ENCODE measurements at places on chromosomes 13 and 19.
A peak's percentile ranks its signal among the peaks of the same experiment; 100 is the strongest.

- no peak for DNase-seq
These were observed 2.0 kb upstream of the MAB21L1 start for GRCh38 chr13:35478271-35479037.

DNA sequence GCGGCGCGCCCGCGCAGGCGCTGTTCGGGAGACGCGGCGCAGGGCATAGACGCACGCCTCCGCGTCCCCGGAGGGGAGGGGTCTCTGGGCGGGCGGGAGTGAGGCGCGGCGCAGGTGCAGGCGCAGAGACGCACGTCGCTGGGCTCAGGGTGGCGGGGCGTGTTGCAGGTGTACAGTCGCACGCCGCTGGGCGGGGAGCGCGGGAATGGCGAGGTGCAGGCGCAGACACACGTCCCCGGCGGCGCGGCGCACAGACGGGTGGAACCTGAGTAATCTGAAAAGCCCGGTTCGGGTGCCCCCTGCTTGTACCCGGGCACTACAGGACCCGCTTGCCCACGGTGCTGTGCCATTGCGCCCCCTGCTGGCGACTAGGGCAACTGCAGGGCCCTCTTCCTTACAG, 44.7 kb downstream of the PLPP2 start:
- DNase-seq = no peak

- DNase-seq = no peak
These were observed 55.2 kb downstream of the STARD13 start for GRCh38 chr13:33230178-33230881.

DNA sequence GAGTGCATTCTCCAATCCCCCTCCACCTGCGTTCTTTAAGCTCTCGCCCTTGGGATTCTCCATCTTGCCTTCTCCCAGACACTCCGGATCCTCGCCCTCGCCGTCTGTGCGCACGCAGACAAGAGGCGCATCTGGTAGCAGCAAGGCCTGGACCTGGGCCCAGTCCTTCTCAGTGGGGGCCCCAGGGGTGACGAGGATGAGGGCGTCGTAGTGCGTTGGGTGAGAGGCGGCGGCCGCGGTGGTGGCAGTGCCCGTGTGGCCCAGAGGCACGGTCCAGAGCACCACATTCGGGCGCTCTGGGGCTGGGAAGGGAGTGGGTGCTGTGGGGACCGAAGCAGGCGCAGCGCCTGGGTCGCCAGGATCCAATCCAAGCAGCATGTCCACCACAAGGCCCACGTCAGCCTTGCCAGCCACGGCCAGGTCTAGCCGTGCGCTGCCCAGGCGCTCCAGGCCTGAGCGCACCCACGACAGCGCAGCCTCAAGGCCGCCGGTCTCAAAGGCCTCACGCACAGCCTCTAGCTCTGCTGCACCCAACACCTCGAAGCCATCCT, 3.1 kb downstream of the IRGQ start:
- no peak for DNase-seq

DNA sequence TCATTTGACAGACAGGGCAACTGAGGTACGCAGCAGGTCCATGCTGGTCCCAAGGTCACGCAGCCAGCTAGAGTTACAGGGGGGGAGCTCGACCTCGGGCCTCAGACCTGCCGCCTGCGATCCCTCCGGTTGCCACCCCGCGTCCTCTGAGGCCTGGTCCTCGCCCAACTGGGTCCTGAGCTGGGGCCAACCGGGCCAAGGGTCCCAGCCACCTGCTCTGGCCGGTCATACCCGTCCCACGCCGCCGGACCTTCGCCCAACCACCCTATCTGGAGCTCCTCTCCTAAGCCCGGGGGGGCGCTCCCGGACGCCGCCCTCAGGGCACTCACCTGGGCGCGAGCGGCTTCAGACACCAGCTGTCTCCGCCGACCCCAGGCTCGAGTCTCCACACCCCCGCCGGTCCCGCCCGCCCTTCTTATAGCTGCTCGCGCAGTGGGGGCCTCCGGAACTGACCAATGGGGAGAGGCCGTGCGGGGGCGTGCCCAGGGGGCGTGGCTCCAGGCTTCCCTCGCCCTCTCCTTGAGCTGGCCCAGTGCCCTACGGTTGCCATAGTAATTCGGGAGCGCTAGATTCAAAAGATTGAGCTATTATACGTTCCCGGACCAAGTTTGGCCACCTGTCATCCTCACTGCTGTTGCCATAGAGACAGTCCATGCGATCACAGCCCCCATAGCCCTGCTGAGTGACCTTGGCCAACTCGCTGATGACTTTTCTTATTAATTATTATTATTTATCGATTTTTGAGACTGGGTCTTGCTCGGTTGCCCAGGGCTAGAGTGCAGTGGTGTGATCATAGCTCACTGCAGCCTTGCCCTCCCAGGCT, at the start of gene PLIN5:
TSS of gene PLIN5 (minus strand) at position 389 of the 823 bp plus-strand sequence. CDS start 1,150 bp downstream, outside the sequence.
- DNase-seq = peak; percentile 3

- no peak for DNase-seq
These were observed 687.1 kb upstream of the SLITRK1 start for GRCh38 chr13:84569366-84569765.

DNA sequence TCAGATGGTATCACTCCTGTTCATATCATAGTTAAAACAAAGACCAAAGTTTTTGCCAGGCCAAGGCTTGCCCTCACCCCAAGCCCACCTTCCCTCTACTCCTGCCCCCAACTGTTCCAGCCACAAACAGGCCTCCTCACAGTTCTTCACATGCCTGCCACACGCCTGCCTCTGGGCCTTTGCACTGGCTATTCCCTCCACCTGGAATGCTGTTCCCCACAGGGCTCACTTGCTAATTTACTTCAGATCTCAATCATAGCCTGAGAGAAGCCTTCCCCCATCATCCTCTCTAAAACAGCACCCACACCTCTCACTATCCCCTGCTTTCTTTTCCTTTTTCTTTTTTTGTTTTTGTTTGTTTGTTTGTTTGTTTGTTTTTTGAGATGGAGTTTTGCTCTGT, 4.9 kb upstream of the AXL start:
- no peak for DNase-seq

DNA sequence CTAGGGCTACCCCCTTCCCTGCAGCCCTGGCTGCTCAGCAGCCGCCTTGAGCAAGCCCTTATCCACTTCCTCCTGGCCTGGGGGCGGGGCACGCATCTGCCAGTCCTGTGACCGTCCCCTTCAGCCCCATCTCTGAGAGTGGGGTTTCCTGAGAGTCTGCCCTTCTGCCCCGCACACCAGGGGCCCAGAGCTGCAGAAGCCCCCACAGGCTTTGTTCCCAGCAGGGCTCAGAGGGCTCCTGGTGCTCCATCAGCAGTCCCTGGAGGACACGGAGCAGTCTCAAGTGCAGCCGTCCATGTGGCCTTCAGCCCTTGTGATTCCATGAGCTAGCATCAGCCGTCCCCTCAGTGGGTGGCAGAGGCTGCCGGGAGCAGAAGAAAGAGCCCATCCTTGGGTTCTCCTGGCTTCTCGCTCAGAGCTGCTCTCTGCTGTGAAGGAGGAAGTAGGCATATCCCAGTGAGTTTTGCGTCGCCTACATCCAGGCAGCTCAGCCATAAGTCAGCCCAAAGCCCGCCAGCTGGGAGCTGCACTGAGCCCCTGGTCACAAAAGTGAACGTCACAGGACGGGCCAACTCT, 16.3 kb downstream of the MYO9B start:
- no peak for DNase-seq

- no peak for DNase-seq
These were observed 65.0 kb upstream of the GTF2F2 start for GRCh38 chr13:45055198-45055901.

- DNase-seq = no peak
These were observed 30.0 kb upstream of the POP4 start for GRCh38 chr19:29576046-29576606.

DNA sequence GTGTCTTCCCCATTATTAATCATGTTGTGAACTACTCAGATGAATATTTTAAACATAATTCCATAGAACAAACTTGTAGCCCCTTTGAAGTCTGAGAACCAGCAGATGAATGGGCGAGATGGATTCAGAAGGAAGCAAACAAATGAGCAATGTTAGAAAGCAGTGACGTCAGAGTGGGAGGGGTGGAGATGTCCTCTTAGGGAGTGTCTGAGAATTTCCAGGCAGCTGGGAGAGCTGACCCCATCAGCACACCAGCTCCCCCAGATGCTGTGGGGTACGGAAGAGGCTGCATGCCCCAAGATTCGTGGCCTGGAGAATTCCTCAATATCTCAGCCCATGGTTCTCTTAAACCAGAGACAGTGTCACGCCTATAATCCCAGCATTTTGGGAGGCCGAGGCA, 68.6 kb downstream of the DPF1 start:
- no peak for DNase-seq

- no peak for DNase-seq
These were observed 211.1 kb downstream of the TEX29 start for GRCh38 chr13:111531505-111531904.

GRCh38 chr19:58361900-58362271, 665 bp downstream of the ZNF497 start:
- DNase-seq = no peak

- DNase-seq = no peak
These were observed 7.3 kb downstream of the ZNF555 start for GRCh38 chr19:2848616-2849015.

- no peak for DNase-seq
These were observed 192.6 kb downstream of the DLEU7 start for GRCh38 chr13:50650592-50651504.

DNA sequence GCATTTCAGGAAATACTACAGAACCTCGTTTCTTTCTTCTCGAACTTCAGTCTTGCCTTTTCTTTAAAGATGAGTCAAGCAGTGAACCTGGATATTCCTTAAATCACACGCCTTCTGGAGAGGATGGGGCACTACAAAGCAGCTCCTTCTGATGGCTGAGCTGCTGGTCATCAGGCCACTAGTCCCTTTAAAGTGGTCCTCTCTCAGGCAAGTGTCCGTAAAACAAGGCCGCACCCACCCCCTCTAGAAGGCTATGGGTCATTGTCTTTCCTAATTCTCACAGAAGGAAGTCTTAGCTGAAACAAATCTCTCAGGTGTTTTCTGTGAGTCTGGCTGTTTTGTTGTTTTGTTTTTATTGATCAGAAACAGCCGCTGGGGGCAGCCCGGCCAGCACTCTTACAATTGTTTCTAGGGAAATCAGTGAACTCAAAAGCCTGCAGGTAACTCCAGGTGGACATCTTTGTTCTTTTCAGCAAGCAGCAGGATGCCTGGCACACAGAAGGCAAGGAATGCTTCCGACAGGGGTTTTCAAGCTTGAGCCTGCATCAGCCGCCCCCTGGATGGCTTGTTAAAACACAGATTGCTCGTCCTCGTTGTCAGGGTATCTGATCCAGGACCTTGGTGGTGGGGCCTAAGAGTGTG, 45.4 kb downstream of the MBNL2 start:
- no peak for DNase-seq

DNA sequence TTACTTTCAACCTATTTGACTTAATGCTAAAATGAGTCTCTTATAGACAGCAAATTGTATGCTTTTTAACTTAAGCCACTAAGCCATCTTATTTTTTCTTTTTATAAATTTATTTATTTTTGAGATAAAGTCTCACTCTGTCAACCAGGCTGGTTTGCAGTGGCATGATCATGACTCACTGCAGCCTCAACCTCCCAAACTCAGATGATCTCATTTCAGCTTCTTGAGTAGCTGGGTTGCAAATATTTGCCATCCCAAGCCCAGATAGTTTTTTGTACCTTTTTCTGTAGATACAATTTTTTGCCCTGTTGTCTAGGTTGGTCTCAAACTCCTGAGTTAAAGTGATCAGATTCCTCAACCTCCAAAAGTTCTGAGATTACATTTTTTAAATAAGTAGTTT, 27.1 kb downstream of the ZNF714 start:
- no peak for DNase-seq

GRCh38 chr19:3073159-3073563, 10.9 kb upstream of the TLE5 start:
- no peak for DNase-seq

DNA sequence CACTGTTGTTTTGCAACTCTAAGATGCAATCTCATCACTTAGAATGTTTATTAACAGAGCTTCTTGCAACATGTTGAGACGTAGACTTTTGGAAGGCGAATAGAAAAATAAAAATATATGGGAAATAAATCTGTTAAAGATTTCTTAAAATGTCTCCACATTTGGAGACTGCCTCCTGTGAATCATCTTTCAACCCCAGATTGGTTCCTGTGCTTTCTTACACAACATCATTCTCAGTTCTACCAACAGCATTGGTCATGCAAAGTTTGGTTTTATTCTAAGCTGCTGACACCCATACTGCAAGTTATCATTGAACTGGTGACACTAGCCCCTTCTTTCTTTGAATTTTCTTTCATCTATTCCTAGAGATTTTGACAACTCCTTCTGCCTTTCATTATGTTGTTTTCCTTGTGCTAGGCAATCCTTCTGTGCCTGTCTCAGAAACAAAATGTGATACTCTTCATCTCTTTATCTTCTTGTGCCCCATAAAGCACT, 1.6 kb upstream of the IGFL3 start:
- no peak for DNase-seq

DNA sequence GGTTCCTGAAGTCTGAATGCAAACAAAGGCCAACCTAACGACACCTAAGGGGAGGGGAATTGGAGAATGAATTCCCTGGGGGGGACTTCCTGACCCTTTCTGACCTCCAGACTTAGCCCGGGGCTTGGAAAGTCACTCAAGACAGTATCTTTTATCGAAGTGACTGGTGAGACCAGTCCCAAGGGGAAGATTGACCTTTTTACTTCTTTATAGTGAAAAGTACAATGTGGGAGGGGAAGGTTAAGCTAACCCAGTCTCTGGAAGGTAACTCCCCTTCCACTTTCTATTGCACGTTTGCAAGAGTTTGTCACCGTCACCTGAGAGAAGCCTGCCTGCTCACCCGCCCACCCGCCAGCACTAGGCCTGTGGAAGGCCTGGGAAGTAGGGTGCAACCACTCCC, 111.9 kb downstream of the EFNB2 start:
- no peak for DNase-seq

DNA sequence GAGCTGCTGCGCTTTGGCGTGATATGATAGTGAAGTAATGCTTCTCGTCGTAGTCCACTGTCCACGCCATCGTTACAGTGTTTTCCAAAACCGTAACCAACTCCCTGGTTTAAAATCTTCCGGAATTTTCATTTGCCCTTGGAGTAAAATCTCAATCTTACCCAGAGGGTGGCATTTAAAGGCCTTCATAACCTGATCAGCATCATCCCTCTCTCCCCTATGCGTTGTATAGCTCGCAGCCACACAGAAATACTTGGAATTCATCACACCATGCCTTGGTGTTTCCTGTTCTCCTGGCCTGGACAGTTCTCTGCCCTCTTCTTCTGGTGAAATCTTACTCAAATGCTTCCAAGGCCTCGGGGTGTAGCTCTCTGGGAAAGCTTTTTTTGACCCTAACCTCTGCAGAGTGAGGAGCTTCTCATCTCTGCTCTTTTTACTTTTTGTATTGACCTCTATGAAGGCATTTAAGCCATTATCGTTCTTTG, 839 bp downstream of the MPHOSPH8 start:
- DNase-seq = no peak

- no peak for DNase-seq
These were observed 116.6 kb downstream of the PCDH17 start for GRCh38 chr13:57748096-57748495.

Measured in stimulated activated CD8-positive, alpha-beta memory T cell treated with anti-CD3 and anti-CD28 coated beads, Interleukin-15, amount 100 ng/mL, for 4 hours (primary cell).